Effector memory CD4-positive, alpha-beta T cell (primary cell): ENCODE measurements at places on chromosomes 5 and 9.
A peak's percentile ranks its signal among the peaks of the same experiment; 100 is the strongest.

DNA sequence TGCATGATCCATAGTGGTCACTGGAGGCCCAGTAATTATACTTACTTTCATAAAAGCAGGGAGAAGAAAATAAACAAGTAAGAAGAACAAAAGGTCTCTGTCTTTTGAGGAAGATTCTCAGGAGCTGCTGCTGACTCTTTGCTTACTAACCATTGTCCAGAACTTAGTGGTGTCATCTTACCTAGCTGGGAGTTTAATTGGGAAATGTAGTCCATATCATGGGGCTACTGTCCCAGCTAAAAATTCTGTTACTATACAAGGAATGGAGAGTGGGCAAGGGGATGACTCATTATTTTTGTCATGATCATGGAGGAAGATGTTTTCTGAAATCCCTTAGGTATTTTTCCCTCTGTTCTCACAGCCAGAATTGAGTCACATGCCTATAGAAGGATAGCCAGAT lies 639.3 kb downstream of the MTRR start:
- no peak for DNase-seq

DNA sequence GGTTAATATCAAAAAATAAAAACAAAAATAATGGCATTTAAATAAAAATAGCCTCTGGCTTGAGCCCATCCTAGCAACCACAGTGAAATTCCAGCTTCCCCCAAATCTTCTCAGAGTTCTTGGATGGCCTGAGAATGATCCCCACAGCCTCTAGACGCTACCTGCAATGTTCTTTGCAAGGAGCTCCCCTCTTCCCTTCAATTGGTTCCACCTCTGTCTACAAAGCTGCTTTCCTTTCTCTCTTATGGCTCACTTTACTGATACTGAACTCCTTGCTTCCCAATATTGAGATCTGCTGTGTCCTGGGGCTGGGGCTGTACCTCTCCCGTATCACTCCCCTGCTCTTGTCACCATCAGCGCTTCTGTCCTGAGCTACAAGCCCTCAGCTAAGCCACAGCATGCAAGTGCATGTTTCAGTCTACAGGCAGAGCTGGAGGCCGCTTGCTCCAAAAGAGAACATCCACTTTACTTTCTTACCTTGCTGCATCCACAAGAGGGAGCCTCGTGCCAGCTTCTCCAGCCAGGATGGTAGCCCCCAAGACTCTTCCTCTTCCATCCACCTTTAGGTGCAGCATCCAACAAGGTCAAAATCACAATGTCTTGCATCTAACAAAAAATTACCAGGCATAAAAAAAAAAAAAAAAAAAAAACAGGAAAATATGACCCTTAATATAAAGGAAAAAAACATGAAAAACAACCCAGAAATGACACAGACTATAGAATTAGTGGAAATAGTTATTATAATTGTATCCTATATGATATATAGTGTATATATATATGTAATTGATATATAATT lies 57.4 kb upstream of the PRSS3 start:
- DNase-seq = no peak

GRCh38 chr5:142841511-142842265 lies 71.5 kb downstream of the ARHGAP26 start:
- DNase-seq = no peak

GRCh38 chr5:75148051-75148450 lies 88.6 kb downstream of the ANKRD31 start:
- no peak for DNase-seq

DNA sequence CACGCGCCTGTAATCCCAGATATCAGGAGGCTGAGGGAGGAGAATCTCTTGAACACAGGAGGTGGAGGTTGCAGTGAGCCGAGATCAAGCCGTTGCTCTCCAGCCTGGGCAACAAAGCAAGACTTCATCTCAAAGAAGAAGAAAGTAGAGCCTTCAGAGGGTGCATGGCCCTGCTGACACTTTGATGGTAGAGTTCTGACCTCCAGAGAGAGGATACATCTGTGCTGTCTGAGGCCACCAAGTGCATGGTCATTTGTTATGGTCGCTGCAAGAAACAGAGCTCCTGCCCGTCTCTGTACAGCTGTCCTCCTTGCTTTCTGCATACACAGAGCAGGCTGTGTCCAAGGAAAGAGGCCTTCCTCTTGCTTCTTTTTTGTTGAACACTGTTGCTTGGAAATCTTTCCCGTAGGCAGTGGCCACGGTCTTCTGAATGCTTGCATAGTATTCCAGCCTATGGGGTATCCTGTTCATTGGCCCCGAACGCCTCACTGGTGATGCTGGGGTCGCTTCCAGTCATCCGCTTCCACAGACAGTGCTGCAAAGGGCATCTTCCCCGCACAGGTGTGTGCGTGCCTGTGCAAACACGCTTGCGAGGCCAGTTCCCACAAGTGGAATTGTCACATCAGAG lies 36.8 kb upstream of the UNC5A start:
- DNase-seq = no peak

DNA sequence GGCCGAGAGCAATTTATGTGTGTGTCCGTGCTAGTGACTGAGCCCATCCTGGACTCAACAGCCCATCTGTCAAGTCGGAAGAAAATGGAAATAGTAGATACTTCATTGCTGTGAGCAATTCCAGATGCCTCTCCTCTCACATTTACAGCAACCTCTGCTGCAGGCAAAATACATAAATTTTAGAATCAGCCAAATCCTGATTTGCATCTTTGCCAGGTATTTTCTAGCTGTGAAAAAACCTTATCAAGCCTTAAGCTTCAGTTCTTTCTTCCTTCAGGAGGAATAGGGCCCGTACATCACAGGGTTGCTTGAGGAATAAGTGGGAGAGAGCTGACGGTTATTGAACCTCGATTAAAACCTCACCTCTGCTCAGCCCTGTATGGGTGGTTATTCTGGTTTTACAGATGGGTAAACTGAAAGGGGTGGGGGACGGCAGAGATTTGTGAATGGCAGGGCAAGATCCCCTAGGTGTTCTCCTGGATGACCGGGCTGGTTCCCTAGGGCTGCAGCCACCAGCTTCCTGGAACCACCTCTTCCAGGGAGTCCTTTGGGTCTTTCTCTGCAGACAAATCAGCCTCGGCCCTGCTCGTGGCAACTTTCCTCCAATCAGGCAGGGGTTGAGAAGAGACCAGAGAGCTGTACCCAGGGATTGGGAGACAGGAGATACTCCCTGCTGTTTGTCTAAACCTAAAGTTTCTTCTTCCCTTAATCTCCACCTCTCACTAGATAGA lies 5.3 kb upstream of the MSX2 start:
- DNase-seq = no peak

DNA sequence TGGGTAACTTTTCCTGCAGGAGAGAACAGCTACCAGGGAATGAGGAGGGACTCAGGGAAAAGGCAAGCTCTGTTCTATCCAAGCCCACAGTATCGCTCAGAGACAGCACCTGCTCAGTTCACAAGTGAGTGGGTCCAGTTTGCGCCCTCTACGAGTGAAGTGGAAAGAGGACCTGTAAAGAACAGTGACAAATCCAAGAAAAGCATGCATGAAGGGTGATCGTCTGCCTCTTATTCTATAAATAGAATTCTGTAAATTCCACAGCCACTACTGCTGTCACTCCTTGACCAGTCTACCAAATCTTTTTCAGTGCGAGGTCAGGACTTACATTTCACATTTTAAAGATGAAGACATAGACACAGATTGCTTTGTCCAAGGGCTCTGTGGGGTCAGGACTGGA lies 117.5 kb downstream of the ENTREP1 start:
- no peak for DNase-seq

- DNase-seq = no peak
These were observed 205.1 kb upstream of the EFNA5 start for GRCh38 chr5:107875833-107876232.

- no peak for DNase-seq
These were observed 42.8 kb downstream of the TIMD4 start for GRCh38 chr5:156920042-156920860.

- no peak for DNase-seq
These were observed 127.3 kb upstream of the ZNF608 start for GRCh38 chr5:124873713-124874112.

GRCh38 chr5:43312076-43312661 lies 1.0 kb downstream of the HMGCS1 start:
- no peak for DNase-seq

DNA sequence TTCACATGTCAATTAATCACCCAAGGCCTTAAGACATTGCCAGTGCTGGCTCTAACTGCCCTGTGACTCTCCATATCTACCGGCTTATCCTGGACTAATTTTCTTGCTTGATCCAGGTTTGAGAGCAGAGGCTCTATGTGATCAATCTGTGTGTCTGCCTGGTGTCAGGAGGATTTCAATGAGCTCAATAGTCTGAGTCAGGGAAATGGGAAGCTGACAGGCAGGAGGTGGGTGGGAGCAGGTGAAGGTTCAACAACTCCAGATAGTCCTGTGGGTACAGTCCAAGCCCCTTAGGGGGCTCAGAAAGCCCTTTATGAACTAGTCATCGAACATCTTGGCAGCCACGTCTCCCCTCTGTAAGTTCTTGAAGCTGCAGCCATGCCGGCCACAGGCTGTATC lies 72.2 kb downstream of the SHB start:
- no peak for DNase-seq

DNA sequence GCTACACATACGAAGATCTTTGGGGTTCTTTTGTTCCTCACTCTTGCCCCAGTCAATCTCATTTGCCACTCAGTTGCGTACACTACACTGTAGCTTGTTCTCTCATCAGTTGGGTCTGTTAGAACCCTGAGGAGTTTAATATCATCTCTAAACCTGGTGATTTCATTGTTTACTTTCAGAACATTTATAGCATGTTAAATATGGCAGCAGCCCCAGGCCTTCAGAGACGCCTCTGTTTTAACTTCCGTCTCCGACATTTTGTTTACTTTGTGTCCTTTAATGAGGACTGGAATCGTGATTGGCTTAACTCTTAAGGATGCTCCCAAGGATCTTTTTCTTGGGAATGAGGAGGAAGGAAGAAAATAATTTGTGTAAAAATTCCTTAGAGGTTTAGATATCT lies 510.1 kb downstream of the NR2F1-AS1 start:
- DNase-seq = no peak

- DNase-seq = no peak
These were observed 611.2 kb downstream of the KIF4B start for GRCh38 chr5:155624597-155625241.

GRCh38 chr5:129766798-129767197 lies 18.9 kb downstream of the MINAR2 start:
- no peak for DNase-seq

DNA sequence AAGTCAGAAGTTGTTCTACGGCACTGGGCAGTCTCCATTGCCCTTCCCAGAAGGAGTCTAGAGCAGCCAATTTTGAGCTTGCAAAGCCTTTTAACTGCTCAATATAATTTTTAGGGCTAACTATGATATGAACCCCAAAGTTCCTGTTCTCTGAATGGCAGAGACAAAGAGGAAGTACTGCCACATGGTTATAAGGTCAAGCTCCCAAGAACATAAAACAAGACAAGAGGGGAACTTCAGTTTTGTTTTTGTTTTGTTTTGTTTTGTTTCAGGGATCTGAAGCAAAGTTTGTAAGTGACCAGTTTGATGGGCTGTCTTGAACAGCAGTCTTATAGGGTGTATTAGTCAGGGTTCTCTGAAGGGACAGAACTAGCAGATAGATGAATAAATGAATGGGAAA lies 11.9 kb upstream of the SMC2 start:
- DNase-seq = no peak

DNA sequence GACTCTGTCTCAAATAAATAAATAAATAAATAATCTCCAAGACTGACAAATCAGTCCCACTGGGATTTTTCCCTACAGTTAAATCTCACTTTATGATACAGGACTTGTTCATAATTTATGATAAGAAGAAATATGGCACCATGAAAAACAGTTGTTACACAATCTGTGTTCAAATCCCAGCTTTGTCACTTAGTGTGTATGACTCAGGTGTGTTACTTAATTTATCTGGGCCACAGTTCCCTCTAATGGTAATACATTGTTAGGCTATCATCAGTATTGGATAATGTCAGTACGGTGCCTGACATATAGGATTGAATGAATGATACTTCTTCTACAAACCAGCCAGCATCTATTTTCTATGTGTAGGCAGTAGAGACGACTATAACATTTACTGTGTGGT lies 23.1 kb downstream of the SLC36A3 start:
- no peak for DNase-seq

DNA sequence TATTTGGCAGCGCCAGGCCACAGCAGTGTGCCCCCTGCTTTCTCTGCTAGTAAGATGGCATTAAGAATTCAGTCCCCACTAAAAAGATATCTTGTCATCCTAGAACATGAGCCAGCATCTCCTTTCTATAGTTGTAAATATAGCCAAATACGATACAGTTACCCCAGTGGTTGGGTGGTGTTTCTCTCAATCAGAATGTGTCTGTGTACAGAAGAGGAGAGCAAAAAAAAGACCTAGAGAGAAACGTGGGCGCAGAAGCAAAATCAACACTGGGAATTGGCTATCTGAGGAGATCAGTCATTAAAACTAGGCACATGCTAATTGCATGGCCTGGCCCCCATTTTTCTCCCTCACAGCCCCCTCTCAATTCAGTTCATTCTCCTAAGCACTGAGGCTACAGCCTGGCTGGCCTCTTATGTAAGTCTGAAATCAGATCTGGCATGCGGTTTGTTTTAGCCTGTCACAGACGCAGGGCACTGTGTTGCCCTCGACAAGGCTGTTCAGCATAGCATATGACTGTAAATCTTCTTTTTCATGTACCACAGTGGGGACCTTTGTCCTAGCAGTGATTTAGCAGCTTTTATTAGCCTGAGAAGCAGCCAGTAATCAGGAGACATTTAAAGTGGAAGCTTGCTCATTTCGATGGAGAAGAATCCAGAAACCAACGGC lies 57.8 kb downstream of the RORB start:
- no peak for DNase-seq

DNA sequence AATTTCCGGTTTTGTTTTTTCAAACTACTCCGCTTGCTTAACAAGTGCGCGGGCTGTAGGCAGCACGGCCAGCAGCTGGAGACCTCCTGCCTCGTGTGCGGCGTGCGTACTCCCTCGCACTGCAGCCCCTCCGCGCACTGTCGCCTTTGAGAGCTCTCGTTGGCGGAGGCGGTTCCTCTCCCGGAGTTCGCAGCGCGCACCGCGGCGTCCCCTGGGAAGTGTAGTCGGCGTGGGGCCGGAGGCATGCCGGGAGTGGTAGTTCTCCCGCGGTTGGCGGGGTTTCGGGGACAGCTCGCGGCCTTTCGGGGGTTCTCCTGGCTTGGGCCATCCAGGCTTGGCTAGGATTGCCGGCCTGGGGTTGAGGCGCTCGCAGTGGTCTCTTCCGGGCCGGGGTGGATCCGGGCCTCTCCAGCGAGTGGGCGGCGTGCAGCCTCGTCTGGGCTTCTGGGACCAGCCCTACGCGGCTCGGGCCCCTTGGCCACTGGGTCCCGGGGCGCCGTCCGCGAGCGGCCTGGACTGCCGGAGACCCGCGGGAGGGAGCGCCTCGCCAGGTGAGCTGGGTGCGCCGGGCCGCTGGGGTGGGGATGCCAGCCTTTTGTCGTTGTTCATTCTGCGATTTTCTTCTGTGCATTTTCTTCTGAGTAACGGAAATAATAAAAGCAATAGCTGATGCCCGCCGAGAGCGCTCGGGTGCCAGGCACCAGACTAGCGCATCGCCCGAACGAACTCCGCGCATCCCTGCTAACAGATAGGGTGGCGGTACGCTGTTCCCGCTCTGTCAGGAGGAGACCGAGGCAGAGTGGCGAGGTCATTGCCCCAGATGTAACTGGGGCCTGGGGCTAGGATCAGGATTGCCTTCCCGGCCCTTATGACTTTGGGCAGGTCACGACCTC lies at the start of gene ZNF354C:
Gene ZNF354C (plus strand): TSS at position 258 of the 893 bp plus-strand sequence. CDS start 1,696 bp downstream, outside the sequence.
- peak; percentile 74 for DNase-seq

GRCh38 chr5:3002230-3002629 lies 250.8 kb upstream of the IRX2 start:
- DNase-seq = no peak

GRCh38 chr9:127241354-127241753 lies 23.2 kb upstream of the GARNL3 start:
- DNase-seq = no peak
